Fibroblast of pulmonary artery (primary cell): ENCODE measurements at places on chromosomes 13 and 19.
A peak's percentile ranks its signal among the peaks of the same experiment; 100 is the strongest.

DNA sequence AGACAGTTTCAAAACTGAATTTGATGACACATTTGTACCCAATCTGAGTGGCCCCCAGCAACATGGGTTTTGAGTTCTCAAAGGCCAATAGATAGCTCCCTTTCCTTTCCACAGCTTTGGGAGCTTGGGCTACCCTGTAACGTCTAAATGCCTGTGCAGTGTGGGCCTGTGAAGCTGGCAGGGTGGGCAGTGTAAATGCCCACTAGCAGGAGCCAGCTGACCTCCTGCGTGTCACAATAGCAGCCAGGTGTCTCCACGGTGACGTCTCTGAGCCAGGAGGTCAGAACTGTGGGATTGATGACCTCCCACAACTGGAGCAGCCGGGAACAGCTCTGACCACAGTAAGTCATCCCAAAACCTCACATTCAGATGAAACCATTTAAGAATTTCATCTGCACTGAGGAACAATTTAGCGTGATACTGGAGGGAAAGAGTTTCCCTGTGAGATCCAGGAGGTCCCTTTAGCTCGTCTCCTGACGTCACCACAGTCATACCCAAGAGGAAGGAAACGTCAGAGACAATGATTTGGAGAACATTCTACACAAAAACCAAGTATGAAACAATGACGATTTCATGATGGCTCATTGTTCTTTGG is at the start of gene IPO5:
Gene IPO5 (plus strand): TSS at position 300 of the 595 bp plus-strand sequence. CDS start 23,022 bp downstream, outside the sequence.
- DNase-seq, result no peak

- no peak for DNase-seq
These were observed 21.3 kb downstream of the B3GLCT start for GRCh38 chr13:31221057-31221456.

DNA sequence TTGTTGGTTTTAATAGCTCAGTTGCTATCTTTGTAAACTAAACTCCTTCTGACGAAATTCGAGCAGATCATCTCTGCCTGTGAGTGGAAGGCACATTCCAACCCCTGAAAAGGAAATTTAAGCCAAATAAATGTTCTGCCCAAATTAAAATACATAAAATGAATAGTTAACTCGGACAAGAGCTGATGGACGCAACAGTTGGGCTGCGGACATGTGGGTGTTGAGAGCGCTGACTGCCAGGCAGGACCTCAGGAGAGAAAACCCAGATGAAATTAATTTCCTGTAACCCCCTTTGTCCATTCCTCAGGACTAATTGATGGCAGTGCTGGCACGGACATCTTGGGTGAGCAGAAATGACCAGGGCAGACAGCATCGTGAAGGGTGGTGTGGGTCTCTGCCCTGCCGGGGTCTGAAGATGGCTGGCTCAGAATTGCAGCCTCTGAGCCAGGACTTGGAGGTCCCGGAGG is 86.5 kb downstream of the TSHZ3 start:
- peak; percentile 21 for DNase-seq

DNA sequence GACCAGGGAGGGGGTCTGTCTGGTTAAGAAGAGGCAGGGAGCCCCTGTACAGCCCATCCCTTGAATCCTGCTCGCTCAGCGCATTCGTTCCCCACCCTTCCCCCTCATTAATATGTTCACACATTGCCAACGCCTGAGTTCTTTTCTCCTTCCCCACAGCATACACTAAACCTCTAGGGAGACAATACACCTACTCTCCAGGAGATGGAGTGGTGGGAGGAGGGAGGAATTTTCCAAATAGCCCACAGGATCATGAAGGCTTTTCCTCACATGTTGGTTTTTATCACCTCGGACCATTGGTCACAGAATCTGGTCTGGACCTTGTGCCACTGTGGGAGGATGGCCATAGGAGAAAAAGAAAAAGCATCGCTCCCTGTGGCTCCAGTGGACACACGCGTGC is 294.9 kb downstream of the SHISA2 start:
- DNase-seq, result no peak

DNA sequence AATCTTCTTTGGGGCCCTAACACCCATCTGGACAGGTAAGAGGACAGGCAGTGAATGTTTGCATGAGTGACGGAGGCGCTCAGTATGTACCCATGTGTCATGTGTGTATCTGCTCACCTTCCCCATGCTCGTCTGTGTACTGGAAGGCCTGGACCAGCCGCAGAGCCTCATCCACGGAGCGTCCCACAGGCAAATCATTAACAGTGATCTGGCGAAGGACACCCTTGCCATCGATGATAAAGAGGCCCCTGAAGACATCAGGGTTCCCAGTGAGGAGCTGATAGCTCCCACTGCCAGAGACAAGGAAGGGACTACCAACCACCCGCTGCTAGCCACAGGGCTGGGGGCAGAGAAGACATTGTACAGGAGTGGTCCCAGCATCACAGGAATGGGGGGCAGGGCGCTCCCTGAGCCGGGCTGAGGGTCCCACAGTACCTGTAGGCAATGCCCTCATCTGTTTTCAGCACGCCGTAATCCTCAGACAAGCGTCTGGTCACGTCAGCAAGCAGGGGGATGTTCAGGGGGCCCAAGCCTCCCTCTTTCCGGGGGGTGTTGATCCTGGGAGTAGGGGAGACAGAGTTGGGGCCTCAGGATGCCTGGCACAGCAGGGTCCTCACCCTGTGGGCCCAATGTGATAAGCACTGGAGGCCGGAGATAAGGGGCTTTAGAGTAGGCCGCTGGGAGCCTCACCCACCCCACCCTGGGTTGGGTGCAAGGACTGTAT is 1.7 kb downstream of the PRDX2 start:
- no peak for DNase-seq

DNA sequence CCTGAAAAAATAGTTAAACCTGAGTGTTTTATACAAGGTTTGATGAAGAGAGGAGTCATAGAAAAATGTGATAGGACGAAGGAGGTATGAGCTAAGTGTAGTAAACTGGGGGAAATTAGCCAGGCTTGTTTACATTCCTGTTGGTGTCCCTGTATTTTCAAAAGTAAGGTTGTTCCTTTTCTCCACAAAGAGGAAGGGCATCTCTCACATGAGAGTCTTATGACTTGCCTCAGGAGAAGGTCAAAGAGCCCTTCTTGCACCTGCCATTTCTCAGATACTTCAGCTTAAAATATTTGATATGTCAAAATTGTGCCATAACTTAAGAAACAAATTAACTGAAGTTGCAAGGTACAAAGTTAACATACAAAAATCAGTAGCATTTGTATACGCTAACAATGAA is 3.6 kb upstream of the N4BP2L2 start:
- DNase-seq, result no peak

GRCh38 chr13:40494513-40494912 is 171.9 kb downstream of the FOXO1 start:
- peak; percentile 58 for DNase-seq

DNA sequence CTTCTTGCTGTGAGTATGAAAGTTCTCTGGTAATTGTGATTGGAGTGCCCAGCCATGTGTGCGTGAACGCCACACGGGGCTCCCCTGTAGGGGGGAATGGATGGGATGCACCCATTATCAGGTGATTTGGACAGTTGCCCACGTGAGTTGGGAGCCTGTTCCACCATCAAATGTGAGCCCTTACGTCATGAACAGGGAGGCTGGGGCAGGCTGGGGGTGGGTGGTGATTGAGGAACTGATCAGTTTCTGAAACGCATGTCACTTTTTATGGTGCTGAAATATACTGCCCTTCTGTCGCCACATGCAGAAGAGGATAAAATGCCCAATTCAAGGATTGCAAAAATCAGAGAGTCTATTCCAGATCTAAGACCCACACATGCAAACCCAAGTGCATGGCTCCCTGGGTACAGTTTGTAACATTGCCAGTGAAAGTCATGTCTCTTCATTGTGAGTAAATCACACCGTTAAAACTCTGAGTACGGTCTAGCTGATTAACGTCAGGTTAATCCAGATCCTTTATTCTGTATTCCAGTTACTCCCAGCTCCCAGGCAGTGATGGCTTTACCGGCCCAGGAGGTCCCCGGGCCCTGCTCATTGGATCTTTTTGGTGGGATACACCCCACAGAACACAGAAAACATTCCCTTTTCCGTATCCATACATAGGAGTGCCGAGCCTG is 90.2 kb downstream of the RAB20 start:
- DNase-seq, result no peak

DNA sequence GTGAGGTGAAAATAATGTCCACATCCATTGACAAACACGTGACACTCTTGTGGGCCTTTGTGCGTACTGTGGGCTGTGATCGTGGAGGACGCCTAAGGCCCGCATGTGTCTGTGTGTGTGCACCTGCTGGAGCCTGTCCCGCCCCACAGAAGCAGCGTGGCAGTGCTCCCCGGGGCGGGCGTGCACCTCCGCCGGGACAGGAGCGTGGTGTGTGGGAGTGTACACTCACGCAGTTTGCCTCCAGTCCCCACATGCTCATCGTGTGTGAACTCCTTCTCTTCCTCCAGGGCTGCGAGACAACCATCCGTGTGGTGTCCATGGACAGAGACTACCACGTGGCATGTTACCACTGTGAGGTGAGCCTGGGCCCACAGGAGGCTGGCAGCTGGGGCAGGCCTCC is 13.9 kb downstream of the WTIP start:
- DNase-seq, result no peak

- DNase-seq, result no peak
These were observed 114.8 kb upstream of the TDRD3 start for GRCh38 chr13:60282186-60282585.

DNA sequence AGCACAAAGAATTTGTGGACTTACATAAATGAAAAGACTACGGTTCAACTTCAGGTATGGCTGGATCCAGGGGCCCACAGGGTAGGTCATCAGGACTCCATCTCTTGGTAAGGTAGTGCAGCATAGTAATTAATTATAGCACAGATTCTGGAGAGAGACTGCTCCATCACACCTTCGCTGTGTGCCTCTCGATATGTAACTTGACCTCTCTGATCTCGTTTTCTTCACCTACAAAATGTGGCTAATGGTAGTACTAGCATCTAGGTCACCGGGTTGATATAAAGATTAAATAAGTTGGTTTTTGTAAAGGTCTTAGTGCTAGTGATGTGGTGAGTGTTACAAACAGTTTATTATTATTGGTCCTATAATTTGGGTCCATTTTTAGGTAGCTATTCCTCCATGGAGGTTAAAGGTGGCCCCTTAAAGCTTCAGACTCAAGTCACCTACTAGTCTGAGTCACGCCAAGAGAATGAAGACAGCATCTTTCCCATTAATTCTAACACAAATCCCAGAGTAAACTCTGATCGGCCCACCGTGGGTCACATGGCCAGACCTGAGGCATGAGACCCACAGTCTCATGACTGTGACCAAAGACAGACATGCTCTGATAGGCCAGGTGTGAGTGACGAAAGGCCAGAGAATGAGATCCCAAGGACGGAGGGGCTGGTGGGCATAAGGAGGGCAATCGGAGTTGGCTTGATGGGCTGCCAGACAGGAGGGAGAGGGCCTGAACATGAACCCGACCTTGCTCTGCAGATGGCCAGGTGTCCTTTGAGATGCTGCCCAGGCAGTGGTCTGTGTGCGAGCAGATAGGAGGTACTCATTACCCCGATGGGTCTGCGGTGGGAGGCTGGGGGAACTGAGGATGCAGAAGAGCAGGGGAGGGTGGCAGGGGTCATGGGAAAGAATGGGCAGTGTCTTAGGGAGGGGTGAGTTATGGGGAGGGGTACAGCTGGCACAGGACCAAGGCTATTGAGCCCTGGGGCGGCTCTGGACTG is 18.3 kb upstream of the PSMD8 start:
- no peak for DNase-seq

DNA sequence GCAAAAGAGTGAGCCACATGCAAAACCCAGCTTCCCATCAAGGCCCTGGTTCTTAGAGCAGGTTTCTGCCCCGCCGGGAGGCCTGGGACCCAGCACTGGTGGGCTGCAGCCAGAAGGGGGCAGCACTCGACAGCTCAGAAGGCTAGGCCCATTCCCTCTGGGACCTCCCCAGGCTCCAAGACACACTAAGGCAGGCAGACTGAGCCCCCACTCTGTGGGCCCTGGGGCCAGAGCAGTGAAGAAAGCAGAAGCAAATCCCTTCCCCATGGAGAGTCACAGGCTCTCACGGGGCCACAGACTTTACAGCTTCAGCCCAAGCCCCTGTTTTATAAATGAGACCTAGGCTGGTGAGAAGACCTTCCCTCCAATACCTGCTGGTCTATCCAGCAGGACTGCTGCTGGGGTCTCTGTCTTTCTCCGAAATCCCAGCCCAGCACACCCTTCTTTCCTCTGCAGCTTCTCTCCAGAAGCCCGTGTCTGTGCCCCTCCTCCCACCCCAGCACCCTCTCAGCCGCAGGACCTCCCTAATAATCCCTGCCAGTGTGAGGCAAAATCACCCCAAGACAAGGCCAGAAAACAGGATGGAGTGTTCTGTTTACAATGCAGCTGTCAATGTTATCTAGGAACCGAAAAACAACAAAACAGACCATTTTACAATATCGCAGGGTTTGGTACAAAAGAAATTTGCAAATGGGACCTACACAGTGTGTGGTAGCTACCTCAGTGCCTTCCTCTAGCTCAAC is 109.3 kb downstream of the ABCC4 start:
- DNase-seq, result peak; percentile 88

DNA sequence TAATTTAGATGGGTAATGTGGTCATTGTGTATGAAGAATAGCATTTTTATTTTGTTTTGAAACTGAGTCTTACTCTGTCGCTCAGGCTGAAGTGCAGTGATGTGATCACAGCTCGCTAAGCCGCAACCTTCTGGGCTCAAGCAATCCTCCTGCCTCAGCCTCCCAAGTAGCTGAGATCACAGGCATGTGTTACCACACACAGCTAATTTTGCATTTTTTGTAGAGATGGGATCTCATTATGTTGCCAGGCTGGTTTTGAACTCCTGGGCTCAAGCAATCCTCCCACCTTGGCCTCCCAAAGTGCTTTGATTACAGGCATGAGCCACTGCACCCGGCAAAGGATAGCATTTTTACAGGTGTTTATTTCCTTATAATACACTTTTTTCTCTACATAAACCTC is 36.6 kb downstream of the SERTM1 start:
- DNase-seq, result no peak

GRCh38 chr19:2079076-2079864 is 16.9 kb downstream of the MOB3A start:
- no peak for DNase-seq

GRCh38 chr19:34041925-34042521 is 130.3 kb upstream of the LSM14A start:
- peak; percentile 54 for DNase-seq

DNA sequence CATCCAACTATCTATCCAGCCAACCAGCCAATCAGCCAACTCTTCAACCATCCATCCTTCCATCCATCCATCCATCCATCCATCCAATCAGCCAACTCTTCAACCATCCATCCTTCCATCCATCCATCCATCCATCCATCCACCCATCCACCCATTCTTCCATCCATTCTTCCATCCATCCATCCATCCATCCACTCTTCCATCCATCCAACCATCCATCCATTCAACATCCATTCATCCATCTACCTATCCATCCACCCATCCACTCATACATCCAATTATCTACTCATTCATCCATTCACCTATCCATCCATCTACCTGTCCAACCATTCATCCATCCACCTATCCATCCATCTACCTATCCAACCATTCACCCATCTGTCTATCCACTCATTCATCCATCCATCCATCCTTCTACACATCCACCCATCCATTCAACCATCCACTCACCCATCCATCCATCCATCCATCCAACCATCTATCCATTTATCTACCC is 9.4 kb downstream of the ARHGEF18 start:
- DNase-seq, result no peak

GRCh38 chr13:69769608-69770007 is 338.0 kb upstream of the ATXN8OS start:
- DNase-seq, result no peak
